ENCODE measurements at places on chromosomes 2 and 18.

DNA sequence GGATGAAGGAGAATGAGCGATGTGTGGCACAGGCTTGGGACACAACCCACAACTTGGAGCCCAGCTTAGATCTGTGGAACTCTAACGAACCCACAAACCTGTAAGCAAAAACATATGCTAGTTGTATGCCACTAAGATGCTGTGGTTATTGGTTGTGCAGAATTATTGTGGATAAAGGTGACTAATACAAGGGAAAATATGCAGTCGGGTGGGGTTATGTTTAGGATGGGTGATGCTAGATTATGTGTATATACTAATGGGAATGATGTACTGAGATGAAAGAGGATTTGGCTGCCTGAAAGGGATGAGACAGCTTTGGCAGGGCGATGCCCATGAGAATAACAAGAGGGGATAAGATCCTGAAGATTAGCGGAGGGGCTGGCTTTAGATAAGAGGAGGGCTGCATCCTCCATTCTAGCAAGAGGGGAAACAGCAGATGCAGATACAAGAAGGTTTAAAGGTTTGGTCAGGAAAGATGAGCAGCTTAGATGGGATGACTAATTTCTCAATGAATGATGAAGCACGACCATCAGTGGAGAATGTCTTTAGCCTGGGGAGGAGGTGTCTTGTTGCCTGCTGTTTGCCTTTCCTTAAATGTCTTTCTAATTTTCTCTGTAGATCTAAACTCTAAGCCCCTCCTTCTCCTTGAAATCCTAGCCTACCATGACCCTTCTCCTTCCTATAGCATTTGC, 49.6 kb downstream of the GALNT14 start:
- DNase-seq, result no peak

GRCh38 chr18:23138471-23138870, 3.2 kb downstream of the CABLES1 start:
- DNase-seq, result no peak

- no peak for DNase-seq
Observed at GRCh38 chr2:200613692-200614091, 27.9 kb downstream of the AOX1 start.

DNA sequence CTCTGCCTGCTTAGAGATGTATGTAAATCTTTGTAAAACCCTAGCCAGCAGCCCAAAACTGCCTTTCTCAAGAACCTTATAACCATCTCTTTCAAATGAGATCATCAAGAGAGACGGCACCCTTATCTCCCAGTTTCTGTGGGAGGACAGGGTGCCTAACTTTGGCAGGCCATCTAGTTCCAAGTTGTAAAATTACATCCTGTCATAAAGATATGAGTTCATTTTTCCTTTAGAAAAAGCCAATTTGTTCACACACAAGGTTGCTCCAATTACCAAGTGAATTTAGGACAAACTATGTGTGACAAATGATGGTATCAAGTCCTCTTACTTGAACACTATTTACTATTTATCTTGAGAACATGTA, 65.3 kb downstream of the MEMO1 start:
- DNase-seq, result no peak

DNA sequence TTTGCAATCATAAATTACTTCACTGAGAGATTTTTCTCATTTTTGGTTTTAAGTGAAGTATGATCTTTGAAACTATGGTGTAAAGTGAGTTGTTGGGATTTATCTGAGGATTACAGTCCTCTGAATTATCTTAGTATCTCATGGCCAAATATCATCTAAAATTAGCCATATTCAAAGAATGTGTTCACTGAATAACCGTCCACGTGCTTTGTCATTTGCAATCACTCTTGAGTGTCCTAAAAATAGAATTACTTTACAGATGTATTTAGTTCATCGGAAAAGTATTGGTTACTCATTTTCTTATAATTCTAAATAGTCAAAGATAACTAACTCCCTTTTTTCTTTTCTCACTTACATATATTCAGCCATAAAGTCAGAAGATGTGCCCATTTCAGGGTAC, 141.2 kb downstream of the RTN4 start:
- DNase-seq, result no peak

DNA sequence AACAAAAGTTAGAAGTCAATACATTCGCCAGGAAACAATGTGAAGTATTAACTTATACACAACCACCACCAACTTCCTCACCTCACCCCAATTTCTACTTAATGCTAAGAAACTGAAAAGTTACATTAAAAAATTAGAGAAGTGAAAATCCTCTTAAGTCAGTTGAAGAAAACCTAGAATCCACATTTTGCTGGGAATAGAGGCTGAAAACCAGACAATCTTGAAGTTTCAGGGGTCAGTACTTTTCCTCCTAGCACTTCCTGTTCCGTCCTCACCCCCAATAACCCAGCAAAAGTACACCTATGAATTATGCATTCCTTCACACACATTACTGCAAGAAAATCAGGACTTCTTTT, 6.3 kb downstream of the YES1 start:
- no peak for DNase-seq

DNA sequence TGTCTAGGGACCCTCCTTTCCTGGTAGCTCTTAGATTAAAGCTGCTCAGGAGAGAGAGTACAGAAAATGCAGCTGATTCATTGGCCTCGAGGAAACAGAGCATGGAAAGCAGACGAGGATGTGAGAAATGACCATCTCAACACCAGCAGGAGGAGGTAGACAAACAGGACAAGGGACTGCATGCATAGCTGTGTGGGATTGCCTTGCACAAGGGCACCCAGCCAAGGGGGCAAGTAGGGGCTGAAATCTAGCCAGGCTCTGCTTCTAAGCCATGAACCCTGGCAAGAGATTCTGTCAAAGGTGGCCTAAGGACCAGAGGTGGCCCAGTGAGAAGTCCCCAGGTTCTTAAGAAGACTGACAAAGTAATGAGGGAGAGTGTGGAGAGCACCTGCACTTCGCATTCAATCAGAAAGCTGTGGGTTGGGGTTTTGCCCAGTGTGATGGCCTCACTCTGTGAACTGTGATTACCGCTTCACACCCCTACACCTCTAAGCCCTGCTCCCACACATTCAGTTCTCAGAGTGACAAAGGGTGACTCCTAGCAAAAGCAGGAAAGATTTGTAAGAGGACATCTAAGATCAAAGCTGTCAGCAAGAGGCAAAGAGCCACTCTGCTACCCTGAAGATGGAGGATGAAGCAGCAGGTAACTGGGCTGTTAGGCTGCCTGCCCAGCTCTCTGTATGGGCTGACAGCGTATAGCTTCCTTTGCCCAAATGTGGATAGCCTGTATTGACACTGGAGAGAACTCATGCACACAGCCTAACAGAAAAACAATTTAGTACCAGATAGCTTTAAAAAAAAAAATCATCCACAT, 151.3 kb upstream of the PELI1 start:
- no peak for DNase-seq

DNA sequence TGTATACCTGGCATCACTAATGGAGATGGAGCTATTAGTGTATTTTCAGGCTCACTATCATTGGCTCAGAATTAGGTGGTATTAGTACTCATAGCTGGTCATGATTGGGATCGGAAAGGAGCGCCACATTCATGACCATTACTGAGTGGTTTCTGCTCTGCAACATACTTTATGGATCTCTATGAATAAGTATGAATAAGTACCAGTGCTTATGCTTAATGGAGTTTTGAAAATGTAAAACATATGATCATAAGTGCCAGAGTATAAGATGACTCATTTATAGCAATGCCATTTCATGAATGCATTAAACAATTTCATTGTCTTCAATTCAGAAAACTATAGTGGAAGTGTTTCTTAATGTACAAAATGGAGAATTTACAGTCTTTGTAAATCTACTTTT, 156.7 kb downstream of the GALNT3 start:
- no peak for DNase-seq

GRCh38 chr2:241239552-241240202, 51.2 kb downstream of the ANO7 start:
- DNase-seq, result no peak

DNA sequence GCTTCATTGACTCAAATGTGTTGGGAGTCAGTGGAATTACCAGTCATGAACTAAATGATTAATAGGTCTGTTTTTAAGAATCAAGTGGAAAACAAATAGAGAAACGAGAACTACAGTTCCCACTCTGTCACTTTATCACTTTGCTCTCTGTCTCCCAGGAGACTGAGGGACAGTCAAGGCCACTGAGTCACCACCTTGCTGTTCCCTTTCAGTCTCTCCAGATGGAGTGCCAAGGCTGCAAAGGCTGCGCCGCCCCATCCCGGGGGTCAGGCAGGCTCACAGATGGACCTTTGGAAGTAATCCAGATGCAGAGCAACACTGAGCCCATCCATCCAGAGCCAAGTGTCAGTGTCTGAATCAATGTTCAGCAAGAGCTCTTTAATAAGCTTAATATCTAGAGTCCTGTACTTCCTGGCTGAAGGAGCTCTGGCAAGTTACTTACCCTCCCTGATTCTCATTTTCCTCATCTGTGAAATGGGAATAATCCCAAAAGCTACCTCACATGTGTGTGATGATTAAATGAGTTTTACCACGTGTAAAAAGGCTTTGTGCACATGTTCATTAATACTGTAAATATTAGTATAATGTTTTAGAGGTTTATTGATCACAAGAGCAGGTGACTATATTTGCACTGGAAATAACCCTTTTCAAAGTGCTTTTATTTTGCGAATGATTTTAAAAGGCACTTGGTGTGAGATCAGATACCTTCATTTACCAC, 43.0 kb upstream of the EFEMP1 start:
- no peak for DNase-seq

- no peak for DNase-seq
Observed at GRCh38 chr2:14560716-14561115, 71.8 kb upstream of the LRATD1 start.

DNA sequence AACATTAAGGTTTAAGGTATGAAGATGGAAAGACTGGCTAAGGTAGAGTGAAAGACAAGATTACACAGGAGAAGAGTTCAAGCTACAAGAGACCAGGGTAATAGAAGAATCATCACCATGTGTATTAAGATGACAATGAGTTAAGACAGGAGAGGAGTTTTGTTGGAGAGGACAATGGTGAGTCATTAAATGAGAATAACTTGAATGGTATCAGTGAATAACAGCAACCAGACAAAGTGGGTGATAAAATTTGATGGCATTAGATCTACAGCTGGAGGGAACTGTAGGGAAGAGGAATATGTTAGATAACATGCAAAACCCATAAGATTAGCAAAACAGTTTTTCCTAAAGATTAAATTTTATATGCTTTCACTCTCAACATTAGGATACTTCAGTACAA, 18.8 kb upstream of the ENOSF1 start:
- no peak for DNase-seq

GRCh38 chr2:39593439-39594393, 72.0 kb upstream of the TMEM178A start:
- DNase-seq, result no peak

DNA sequence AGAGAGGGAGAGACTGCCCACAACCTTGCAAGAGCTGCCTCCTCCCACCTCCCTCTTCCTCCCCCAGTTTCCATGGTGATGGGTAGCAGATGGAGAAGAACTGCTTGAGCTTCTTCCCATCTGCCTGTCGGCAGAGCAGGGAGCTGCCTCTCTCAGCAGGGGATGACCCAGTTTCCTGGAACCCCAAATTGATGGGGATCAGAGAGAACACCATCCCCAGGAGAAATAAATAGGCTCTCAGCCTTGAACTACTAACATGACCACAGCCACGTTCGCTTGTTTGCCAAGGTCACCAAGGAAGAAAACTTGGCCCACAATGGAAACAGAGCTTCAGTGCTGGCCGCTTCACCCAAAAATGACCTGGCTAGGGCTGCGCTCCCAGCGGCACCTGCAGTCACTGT, 82.2 kb downstream of the ADD2 start:
- DNase-seq, result no peak

Data from CD4-positive, CD25-positive, alpha-beta regulatory T cell (primary cell).